Mesothelial cell of epicardium (in vitro differentiated cells): ENCODE measurements at places on chromosomes 6 and 20.

DNA sequence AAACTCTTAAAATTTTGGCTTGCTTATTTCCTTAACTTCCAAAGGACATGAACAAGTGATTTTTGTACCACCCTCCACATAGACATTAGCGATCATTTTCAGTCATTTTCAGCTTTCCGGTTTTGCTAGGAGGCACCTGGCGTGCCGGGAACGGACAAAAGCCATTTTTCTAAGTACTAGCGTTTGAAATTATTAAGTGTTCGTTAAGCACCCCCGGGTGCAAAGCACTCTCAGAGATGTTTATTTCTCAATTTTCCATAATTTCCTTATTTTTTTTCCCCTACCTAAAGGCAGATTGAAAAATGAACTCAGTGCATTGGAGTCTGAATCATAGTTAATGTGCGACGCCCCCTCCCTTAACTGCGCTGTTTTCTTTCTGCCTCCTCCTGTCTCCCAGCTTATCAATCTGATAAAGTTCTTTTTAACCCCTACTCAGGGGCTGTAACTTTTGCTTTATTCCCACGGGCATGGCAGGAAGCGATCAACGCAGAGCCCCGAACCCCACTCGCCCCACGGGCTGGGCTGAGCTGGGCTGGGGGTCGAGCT lies 58.2 kb downstream of the ZNF831 start:
- DNase-seq: no peak

DNA sequence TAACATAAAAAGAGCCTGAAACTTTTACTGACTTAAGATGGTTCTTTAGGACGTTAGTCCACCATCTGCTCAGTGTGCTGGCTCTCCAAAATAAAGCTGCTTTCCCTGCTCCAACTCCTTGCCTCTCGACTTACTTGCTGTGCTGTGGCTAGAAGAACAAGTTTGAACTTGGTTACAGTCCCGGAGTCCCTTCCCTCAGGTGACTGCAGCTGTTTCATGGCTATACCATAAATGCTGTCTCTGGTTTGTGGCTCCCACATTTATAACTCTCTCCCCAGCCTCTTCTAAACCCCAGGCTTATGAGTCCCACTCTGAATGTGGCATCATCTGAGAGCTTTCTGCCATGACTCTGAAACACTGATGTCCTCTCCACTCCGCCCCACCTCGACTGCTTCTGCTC lies 306.4 kb upstream of the PRND start:
- no peak for DNase-seq

GRCh38 chr6:167968091-167968490 lies 29.4 kb upstream of the KIF25 start:
- no peak for DNase-seq

- DNase-seq: no peak
These were observed 12.0 kb upstream of the ADGRF5 start for GRCh38 chr6:46933751-46934150.

GRCh38 chr20:8331740-8332412 lies 199.8 kb downstream of the PLCB1 start:
- no peak for DNase-seq

- no peak for DNase-seq
These were observed 83.9 kb upstream of the LGSN start for GRCh38 chr6:63403725-63404124.

DNA sequence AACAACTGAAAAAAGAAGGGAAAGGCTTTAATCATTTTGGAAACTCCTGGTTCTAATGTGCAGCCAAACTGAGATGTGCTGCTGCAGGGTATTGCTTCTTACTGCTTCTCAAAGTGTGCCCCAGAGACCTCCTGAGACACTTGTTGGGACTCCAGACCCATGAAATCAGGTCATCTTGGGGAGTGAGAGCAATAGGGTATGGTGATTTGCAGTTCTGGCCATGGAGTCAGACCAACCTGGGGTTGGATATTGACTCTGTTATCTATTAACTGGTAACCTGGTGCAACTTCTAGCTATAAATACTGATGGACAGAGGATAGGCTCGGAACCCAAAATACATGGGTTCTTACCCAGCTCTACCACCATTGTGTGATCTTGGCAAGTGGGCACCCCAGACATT lies 3.8 kb downstream of the TSPO2 start:
- DNase-seq: no peak

DNA sequence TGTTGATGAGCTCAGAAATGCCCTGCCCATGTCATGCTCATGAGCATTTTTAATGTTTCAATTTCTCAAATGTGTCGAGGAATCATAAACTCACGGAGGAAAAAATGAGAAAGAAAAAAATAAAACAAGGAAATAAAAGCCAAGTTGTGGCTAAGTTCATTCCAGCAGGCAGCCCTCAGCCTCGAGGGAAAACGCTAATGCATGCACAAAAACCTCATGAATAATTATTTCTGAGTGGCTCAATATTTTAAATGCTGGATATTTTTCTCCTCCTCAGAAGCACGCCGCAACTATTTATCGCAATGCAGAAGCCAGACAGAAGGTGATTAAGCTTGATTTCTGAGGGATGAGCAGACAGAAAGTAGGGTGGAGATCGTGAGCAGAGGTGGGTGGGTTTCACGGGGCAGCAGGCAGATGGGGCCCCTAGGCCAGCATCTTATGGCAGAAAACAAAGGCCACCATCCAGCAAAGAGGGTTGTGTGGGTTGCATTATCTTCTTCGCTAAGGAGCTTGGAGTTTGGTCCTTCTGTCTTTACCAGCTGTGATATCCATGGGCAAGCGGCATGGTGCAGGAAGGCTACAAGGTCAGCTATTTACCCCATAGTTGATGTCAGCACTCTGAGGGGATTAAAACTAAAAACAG lies 151.5 kb upstream of the LRFN2 start:
- DNase-seq: no peak

- DNase-seq: no peak
These were observed 63.0 kb upstream of the CD2AP start for GRCh38 chr6:47414423-47415167.

DNA sequence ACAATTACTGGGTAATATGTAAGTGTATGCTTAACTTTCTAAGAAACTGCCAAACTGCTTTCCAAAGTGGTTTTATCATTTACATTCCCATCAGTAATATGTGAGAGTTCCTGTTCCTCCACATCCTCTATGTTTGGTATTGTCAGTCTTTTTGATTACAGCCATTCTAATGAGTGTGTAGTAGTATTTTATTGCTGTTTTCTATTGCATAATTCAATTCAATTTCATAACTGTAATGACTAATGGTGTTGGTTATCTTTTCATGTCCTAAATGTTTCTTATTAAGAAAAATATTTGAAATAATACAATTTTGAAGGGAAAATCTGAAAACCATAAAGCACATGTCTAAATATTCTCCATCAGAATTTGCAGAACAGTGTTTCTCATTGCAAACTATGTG lies 119.3 kb downstream of the MAP3K7 start:
- no peak for DNase-seq

GRCh38 chr20:10352934-10353824 lies 80.8 kb downstream of the MKKS start:
- DNase-seq: no peak

- no peak for DNase-seq
These were observed 170.9 kb downstream of the HIVEP2 start for GRCh38 chr6:142773859-142774648.

DNA sequence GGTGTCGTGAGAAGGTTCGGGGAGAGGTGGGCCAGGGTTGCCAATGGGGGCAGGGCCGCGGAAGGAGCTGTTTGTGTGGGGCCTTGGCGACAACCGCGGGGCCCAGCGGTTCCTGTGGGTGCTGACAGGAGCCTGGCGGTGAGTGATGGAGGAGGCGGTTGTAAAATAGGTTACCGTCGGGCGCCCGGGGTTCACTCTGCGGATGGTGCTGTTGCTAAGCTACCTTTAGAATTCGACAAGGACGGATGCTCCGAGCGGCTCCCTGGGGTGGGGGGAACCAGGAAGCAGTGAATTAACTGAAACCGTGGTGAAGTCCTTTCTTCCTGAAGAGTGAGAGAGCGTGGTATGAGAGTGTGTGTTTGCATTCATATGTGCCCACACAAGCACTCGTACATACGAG lies 61.7 kb downstream of the CDH22 start:
- DNase-seq: no peak

DNA sequence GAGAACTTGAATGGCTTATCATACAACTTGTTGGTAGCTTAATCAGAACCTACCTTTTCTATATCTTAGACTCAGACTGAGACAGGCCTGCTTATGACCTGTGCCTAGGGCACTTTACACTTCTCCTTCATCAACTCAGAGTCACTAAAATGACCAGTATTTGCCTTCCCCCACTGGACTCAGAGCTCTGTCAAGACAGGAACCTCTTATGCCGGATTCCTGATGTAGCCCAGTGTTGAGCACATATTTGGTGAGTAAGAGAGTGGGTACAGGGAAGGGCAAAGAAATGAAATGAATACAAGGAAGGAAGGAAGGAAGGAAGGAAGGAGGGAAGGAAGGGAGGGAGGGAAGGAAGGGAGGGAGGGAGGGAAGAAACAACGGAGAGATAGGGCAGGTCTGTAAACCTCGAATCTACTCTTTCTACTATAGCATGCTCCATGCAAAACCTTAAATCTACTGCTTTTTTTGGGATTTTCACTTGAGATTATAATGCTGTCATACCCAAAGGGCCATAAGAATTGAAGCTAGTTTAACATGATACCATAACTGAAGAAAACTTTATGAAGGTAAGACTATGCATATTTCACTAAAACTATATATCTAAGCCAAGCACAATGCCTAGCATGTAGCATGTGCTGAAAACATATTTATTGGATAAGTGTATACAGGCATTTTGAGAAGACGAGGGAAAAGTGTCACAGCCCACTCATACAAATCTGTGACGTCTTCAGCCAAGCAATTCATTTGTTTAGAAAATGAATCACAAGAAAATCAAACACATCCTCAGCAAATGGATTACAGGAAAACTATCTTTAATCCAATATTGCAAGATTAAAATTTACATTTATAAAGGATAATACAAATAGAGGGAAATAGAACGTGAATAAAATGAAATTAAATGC lies 89.9 kb downstream of the RFX6 start:
- DNase-seq: no peak

- DNase-seq: no peak
These were observed 16.4 kb downstream of the SOX4 start for GRCh38 chr6:21609881-21610329.

DNA sequence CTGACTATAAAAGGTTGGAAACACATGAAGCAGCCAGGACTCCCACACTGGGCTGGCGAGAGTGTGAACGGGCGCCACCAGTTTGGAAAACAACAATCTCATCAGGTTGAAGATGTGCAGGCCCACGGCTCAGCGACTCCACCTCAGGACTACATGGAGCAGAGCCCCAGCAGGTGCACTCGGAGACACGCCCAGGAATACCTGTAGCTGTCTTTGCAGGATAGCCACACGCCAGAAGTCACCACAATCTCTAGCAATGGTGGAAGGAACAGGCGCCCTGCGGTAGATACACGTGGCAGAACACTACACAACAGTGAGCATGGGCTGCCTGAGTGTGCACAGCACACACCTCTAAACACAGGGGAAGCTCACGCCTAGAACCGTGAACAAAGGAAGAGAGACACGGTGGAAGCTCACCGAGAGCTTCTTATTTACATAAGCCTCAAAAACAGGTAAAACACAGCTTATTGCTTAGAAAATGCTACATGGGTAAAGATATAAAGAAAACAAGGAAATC lies 28.7 kb upstream of the RPS6KA2 start:
- DNase-seq: no peak

DNA sequence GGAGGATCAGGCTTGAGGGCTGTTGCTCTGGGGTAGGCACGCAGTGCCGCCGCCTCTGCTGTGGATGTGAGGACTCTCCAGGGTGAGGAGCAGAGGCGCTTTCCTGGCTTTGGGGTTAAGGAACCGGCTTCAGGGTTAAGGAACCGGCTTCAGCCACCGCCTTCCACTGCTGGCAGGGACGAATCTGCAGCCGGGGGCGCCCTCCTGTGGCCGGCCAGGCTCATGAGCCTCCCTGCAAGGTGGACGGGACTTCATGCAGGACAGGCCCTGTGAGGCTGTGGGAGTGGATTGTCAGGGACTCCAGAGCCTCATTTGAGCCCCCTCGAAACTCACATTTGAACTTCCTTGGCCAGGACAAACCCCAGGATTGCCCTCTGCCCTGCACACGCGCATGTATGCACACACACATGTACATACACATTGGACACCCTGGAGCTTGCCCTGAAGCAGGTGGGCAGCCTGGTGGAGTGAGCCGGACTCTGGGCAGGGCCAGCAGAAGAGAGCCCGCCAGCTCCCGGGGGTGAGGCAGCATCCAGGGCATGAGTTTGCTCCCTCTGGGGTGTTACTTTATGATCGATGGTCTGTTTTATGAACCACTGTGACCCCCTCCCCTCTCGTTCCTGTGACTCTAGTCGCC lies 146.9 kb downstream of the PHACTR3 start:
- peak; percentile 62 for DNase-seq

DNA sequence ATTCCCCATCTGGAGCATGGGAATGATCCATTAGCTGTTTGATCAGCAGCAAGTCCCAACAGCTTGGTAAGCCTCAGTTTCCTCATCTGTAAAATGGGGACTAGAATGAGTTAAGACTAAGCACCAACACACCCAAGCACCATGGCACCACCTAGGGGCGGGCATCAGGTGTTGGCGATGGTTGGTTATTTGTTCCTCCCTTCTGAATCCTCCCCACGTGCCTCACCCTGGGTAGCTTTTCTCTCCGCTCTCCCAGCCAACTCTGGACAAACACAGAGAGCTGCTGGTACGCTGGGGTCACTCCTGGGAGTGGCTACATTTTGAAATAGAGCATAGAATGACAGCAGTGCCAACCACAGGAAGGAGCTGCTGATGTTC lies 13.3 kb upstream of the ITPR3 start:
- DNase-seq: no peak

DNA sequence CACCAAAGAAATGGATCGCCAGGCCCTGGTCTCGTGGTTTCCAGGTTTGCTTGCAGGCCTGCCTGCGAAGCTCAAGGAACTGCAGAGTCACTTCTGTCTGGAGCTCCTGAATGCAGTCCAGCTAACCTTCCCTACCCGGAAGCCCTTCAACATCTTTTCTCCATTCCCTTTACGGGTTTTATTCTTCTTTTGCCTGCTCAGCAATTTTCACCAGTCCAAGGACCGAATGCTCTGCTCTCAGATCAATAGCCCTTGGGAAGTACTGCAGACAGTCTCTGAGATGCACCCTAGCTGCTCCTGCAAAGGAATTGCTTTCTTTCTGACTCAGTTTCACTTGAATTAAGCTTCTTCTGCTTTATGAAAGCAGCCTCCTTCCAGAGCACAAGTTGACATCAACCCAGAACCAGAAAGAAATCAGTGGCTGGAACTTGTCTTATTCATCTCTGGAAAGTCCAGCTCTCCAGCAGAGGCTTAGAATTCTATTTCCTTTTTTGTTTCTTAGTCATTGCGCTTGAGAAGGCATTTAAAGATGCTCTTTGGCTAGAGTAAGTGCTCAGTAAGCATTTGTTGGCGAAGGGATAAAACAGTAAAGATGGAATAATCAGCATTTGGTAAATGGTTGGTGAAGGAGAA lies 18.7 kb upstream of the YWHAB start:
- DNase-seq: no peak

DNA sequence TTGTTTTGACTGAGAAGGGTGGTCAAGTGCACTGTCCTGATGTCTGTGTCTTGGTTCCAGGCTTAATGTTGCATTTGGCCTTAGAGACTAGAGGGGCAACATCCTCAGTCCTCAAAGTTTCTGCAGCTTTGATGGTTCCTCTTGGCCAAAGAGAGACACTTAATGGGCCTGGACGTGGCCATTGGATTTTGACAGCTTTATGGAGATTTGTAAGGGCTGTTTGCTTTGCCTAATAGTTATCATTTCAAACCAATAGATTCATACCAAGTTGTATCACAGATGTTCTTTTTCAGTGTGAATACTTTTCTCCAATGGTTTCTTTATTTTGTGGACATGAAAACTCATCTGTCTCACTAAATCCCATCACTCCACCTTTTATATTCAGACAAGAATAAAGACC lies 45.8 kb upstream of the CLIC5 start:
- DNase-seq: no peak

- DNase-seq: no peak
These were observed 387.8 kb downstream of the CD83 start for GRCh38 chr6:14505401-14505800.
